Endodermal cell (in vitro differentiated cells): ENCODE measurements at places on chromosomes 12 and 14. TPM values are rescaled to one million over a fixed set of nuclear protein-coding genes. Genes with fewer than 3 reads are reported as not detected.

DNA sequence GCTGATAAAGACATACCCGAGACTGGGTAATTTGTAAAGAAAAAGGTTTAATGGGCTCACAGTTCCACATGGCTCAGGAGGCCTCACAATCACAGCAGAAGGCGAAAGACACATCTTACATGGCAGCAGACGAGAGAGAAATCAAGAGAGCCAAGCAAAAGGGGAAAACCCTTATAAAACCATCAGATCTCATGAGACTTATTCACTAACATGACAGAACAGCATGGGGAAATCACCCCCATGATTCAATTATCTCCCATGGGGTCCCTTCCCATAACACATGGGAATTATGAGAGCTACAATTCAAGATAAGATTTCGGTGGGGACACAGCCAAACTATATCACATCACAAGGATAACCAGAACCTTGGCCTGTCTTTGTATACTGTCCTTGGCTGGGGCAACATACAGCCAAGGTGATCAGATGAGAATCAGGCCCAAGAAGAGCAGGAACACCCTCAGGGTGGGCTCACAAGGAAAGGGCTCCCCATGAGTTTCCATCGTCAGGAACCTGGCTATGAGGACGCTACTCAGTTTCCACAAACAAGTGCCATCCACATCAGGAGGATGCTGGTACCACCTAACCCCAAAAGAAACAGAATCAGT lies 152.7 kb downstream of the FOXN3 start:
- no peaks in the 10 kb centered on the region for H3K27me3 ChIP-seq
- no peak for DNase-seq
- H3K4me3 ChIP-seq: no peak overlapping the region
- H3K36me3 ChIP-seq: no peaks in the 10 kb centered on the region

Gene TAS2R7
- not detected in 3 replicates for total RNA-seq

DNA sequence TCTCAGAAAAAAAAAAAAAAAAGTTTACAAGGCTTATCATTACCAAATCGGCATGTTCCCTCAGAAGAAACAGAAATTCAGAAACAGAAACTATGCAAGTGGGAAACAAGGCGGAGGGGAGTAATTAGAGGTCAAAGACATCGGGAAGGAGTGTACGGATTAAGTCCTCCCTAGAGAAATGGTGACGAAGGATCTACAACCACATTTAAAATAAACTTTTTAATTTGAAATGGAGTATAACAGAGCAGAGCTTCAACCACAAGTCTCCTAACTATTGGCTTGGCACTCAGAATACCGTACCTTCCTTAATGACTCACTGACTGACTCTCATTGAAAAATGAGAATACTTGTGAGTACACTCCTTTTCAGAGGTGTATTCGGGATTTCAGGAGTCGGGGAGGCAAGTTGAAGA lies 908 bp downstream of the ENTPD5 start:
- peak overlapping the region; percentile 83 for H3K4me3 ChIP-seq
- no peak for DNase-seq
- H3K27me3 ChIP-seq: no peaks in the 10 kb centered on the region
- H3K27ac ChIP-seq: no peak overlapping the region

- H3K27ac ChIP-seq: no peak overlapping the region
- H3K36me3 ChIP-seq: no peaks in the 10 kb centered on the region
- DNase-seq: peak; percentile 89
- no peak overlapping the region for H3K4me3 ChIP-seq
- no peaks in the 10 kb centered on the region for H3K27me3 ChIP-seq
Measured at GRCh38 chr14:54175298-54175942, 218.8 kb upstream of the BMP4 start.

DNA sequence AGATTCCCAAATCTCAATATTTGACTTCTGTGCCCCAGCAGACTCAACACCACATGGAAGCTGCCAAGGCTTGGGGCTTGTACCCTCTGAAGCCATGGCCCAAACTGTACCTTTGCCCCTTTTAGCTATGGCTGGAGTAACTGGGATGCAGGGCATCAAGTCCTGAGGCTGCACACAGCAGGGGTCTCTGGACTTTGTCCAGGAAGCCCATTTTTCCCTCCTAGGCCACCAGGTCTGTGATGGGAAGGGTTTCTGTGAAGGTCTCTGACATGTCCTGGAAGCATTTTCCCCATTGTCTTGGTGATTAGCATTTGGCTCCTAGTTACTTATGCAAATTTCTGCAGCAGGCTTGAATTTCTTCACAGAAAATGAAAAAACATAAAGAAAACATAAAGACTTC lies 762.3 kb downstream of the GALC start:
- no peak overlapping the region for H3K4me3 ChIP-seq
- peaks cover 81% of the 10 kb centered on the region for H3K36me3 ChIP-seq
- DNase-seq: peak; percentile 79
- H3K4me1 ChIP-seq: no peaks in the 10 kb centered on the region
- no peaks in the 10 kb centered on the region for H3K27me3 ChIP-seq

DNA sequence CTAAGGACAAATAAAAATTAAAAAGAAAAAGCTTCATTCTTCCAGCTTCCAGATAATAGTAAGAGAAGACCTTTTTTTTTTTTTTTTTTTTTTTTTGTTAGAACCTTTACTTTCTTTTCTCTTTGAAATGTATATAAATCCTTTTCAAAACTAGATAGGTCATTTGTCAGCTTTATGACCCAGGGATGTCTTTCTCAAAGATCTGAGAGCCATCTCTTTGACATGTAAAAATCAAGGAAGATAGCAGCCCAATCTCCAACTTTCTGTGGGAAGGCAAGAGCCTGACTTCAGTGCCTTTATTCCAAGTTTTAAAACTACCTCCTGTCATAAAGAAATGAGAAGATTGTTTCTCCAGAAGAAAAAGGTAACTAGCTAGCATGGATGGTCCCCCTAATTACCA lies 203.3 kb upstream of the LRFN5 start:
- no peak overlapping the region for H3K4me3 ChIP-seq
- H3K36me3 ChIP-seq: no peaks in the 10 kb centered on the region
- peaks cover 5% of the 10 kb centered on the region for H3K4me1 ChIP-seq
- H3K27ac ChIP-seq: no peak overlapping the region
- no peak for DNase-seq

DNA sequence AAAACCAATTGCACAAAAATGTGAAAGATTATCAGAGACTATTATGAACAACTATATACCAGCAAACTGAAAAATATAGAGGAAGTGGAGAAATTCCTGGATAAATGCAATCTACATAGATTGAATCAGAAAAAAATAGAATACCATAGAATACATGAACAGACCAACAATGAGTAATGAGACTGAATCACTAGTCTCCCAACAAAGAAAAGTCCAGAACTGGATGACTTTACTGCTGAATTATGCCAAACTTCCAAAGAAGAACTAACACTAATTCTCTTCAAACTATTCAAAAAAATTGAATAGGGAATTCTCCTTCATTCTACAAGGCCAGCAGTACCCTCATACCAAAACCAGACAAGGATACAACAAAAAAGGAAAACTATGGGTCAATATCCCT lies 60.6 kb downstream of the GUCY2C start:
- H3K27me3 ChIP-seq: no peaks in the 10 kb centered on the region
- no peak overlapping the region for H3K4me3 ChIP-seq
- no peaks in the 10 kb centered on the region for H3K36me3 ChIP-seq

Gene MUCL1
- not detected in 3 replicates for total RNA-seq

Gene SLC25A21
- 1.9 and 2.1 TPM in 2 replicates for total RNA-seq

Gene ADAM21
- total RNA-seq: not detected in 2 replicates

GRCh38 chr12:64390275-64390851 lies at the start of gene C12orf56:
Gene C12orf56, minus strand, starts transcription at chr12:64390758. Its CDS starts 193 bp downstream, at chr12:64390565.
- no peaks in the 10 kb centered on the region for H3K4me1 ChIP-seq
- no peaks in the 10 kb centered on the region for H3K36me3 ChIP-seq
- no peaks in the 10 kb centered on the region for H3K27me3 ChIP-seq
- no peak within 1 kb of the TSS for H3K4me3 ChIP-seq
- H3K27ac ChIP-seq: no peak within 1 kb of the TSS

DNA sequence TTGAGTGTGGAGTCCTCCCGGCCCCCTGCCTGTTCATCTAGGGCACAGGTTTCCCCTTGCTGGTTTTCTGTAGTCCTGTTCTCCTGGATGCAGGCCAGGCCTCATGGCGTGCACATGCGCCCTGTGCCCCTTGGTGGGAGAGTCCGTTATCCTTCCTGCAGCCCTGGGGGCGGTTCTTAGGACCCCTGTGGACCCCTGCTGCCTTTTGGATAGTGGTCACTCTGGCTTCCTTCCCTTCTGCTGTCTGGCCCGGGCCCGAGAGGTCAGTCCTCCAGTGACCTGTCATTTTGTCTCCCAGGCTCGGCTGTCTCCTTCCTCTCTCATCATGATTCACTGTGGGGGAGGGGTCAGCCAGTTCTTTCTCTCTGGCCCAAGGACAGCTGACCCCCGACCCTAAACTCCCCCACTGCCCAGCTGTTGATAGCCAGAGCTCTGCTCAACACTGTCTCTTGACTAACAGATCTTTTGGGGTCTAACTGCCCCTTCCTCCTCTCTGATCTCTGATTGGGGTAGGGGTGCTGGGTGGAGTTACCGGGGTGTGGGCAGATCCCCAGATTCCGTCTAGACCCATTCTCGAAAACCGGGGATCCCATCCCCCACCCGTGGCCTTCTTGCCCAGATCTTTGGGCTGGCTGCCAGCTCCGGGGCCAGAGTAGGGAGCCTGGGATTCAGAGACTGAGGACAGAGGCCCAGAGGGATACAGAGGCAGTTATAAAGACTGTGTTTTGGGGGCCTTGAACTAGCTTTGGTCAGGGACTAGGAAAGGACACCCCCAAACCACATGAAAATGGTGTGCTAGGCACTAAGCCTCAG lies 7.0 kb downstream of the CCND2 start:
- peaks cover 58% of the 10 kb centered on the region for H3K36me3 ChIP-seq
- DNase-seq: peak; percentile 44
- peaks cover 22% of the 10 kb centered on the region for H3K4me1 ChIP-seq
- no peak overlapping the region for H3K4me3 ChIP-seq

Gene PIP4K2C
- total RNA-seq: 38.3 and 40.9 TPM in 2 replicates

DNA sequence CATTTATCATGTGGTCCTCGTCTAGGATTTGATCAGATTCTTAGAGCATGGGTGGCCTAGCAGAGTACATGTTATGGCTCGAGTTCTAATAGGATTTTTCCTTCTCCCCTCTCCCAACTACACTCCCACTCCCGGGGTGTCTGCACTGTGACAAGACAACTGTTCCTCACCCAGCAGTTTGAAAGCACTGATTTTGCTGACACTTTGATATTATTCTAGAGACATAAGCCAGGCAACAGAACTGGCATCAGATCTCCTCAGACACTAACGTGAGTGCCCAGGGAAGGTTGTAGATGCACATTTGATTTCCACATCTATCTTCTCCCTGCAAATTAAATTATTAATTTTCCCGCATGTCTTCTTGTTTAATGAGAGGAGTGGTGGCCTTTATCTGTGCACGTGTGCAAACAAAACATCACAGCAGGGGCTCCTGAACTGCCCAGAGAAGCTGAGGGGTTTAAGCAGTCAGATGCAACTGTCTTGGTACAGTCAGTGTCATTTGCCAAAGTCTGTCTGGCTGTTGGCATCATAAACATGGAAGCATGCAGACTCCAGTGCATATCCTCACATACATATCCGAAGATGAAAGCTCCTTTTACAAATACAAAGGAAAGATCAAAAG lies 491.8 kb downstream of the NPAS3 start:
- no peaks in the 10 kb centered on the region for H3K36me3 ChIP-seq
- no peaks in the 10 kb centered on the region for H3K27me3 ChIP-seq
- H3K4me1 ChIP-seq: no peaks in the 10 kb centered on the region
- H3K27ac ChIP-seq: no peak overlapping the region
- no peak overlapping the region for H3K4me3 ChIP-seq

DNA sequence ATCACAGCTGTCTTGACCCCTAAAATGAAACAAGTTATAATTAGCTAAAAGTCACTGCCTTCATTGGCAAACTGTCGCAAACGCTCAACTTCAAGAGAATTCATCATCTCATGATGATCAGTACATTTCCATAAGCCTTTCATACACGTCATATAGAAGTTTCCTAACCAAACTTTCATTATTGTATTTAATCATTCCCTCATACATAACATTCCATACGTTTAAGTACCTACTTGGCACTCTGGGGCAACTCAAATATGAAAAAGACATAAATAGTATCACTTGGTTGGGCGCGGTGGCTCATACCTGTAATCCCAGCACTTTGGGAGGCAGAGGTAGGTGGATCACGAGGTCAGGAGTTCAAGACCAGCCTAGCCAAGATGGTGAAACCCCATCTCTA lies 12.4 kb upstream of the PPP2R5E start:
- no peak overlapping the region for H3K4me3 ChIP-seq
- no peaks in the 10 kb centered on the region for H3K36me3 ChIP-seq
- H3K27ac ChIP-seq: no peak overlapping the region
- H3K27me3 ChIP-seq: no peaks in the 10 kb centered on the region
- no peak for DNase-seq

Gene ALDH1L2
- total RNA-seq: 0.22 and 0.23 TPM in 2 replicates

Gene SIX1
- total RNA-seq: 0.23 TPM in 1 of 3 replicates, not detected in the others

Gene KRT78
- not detected in 3 replicates for total RNA-seq

Gene TMEM121
- total RNA-seq: 0.29 TPM in 1 of 3 replicates, not detected in the others

DNA sequence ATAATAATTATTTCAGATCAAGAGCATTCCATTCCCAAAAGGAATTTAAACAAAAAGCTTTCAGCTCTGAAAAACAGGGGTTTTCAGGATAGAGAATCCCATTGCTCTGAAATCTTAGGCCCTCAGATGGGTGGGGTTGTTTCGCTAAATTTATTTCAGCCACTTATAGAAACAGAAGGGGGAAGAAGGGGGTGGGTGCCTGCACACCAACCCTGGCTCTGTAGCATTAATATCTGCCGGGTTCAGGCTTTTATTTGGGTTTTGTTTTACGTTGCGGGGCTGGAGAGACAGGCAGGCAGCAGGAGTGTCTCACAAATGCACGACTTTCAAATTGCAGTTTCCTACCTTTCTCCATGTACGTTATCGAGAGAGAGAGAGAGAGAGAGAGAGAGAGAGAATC lies 12.5 kb upstream of the ZFP36L1 start:
- H3K4me1 ChIP-seq: no peaks in the 10 kb centered on the region
- DNase-seq: no peak
- no peak overlapping the region for H3K27ac ChIP-seq
- H3K27me3 ChIP-seq: no peaks in the 10 kb centered on the region
- no peaks in the 10 kb centered on the region for H3K36me3 ChIP-seq

DNA sequence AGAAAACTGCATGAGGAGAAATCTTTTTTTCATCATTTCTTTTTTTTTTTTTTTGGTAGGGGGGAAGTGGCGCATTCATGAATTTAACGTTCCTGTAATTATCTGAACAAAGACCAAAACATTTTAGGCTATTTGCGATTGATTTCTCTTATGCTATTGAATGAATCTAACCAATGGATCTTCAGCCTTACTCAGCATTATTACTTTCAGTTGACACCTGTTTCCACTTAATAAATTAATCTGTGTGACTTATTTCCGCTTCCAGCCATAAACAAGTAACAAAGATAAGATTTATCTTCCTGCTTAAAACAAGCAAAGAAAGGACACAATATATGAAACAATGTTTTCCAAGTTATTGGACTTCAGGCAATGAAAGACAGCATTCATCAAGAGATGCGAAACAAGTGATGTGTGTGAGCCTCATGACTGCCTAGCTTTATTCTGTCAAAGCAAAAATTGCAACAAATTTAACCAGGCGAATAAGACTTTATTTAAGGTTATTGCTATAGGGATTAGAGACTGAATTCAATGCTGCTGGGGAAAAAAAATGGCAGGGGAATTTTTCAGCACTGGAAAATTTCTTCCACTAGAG lies 1026.9 kb downstream of the LRFN5 start:
- no peaks in the 10 kb centered on the region for H3K36me3 ChIP-seq
- no peaks in the 10 kb centered on the region for H3K4me1 ChIP-seq
- no peaks in the 10 kb centered on the region for H3K27me3 ChIP-seq
- no peak for DNase-seq
- no peak overlapping the region for H3K27ac ChIP-seq

- peak; percentile 38 for DNase-seq
- H3K27ac ChIP-seq: no peak overlapping the region
- H3K36me3 ChIP-seq: no peaks in the 10 kb centered on the region
Measured at GRCh38 chr12:94690198-94690771, 39.9 kb upstream of the TMCC3 start.

Gene GPX2
- total RNA-seq: 1.7 and 2.6 TPM in 2 replicates

Gene SPX
- total RNA-seq: 0.18 and 0.48 TPM in 2 replicates
